Sigmoid colon (tissue), 7 donors: ENCODE measurements at places on chromosomes 7 and 10. TPM values are rescaled to one million over a fixed set of nuclear protein-coding genes. Genes with fewer than 3 reads are reported as not detected.

The GTF2IRD1 gene
- 17.1 TPM for total RNA-seq

DNA sequence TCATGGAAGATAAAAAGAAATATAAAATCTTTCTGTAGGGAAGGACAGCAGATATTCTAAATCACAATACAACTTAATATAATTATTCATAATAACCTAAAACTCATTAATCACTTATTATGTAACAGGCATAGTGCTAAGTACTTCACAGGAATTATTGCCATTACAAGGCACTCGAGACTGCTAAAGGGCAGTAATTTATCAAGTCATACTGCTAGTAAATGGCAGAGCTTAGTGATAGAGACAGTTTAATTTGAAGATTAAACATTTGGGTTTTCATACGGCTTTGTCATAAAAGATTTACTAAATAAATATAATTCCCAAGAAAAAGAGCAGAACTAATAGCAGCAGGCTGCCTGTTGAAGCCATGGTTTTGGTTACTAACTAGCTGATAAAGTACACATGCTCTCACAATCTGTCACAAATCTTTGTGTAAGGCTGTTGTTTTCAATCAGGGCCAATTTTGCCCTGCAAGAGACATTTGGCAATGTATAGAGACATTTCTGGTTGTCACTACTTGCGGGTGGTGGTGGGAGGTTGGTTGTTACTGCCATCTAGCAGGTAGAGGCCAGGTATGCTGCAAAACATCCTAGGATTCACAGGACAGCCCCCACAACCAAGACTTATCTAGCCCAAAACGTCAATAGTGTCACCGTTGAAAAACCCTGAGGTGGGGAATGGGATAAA lies 233.3 kb upstream of the CACNA2D1 start:
- no peaks in the 10 kb centered on the region for H3K27me3 ChIP-seq
- H3K36me3 ChIP-seq, result no peaks in the 10 kb centered on the region
- peaks cover 10% of the 10 kb centered on the region for H3K4me1 ChIP-seq
- no peak for DNase-seq
- H3K4me3 ChIP-seq, result no peak overlapping the region

- no peaks in the 10 kb centered on the region for H3K4me1 ChIP-seq
- no peak overlapping the region for H3K4me3 ChIP-seq
- H3K27me3 ChIP-seq, result no peaks in the 10 kb centered on the region
- peaks cover 41% of the 10 kb centered on the region for H3K36me3 ChIP-seq
- peak overlapping the region; percentile 31 for H3K27ac ChIP-seq
- DNase-seq, result no peak
Measured at GRCh38 chr7:140683657-140684056, 10.9 kb downstream of the ADCK2 start.

- no peak overlapping the region for H3K27ac ChIP-seq
- no peaks in the 10 kb centered on the region for H3K4me1 ChIP-seq
- peak; percentile 46 for DNase-seq
- no peak overlapping the region for H3K4me3 ChIP-seq
Measured at GRCh38 chr10:69641261-69641980, 11.4 kb downstream of the FAM241B start.

GRCh38 chr10:50503661-50504320 lies 120.0 kb downstream of the SGMS1 start:
- no peak for DNase-seq
- no peaks in the 10 kb centered on the region for H3K36me3 ChIP-seq
- H3K4me1 ChIP-seq, result peaks cover 7% of the 10 kb centered on the region
- no peak overlapping the region for H3K4me3 ChIP-seq

DNA sequence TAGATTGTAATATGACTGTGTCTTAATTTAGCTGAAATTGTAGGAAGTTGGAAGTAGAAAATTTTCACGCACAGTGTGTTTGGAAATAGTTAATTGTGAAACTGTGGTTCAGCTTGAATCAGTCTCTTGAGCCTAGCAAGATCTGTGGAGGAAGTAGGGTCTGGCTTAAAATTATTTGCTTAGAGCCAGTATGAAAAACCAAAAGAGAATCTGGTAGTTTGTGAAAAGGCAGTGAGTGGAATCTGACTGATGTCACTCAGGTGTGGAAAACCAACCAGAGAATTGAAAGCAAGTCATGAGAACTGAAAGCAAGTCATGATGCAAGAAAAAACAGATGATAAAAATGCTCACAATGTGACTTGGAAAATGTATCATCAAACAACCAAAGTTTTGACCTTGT lies 11.5 kb downstream of the LIPJ start:
- H3K27ac ChIP-seq, result no peak overlapping the region
- H3K4me1 ChIP-seq, result no peaks in the 10 kb centered on the region
- no peak for DNase-seq
- no peaks in the 10 kb centered on the region for H3K27me3 ChIP-seq

DNA sequence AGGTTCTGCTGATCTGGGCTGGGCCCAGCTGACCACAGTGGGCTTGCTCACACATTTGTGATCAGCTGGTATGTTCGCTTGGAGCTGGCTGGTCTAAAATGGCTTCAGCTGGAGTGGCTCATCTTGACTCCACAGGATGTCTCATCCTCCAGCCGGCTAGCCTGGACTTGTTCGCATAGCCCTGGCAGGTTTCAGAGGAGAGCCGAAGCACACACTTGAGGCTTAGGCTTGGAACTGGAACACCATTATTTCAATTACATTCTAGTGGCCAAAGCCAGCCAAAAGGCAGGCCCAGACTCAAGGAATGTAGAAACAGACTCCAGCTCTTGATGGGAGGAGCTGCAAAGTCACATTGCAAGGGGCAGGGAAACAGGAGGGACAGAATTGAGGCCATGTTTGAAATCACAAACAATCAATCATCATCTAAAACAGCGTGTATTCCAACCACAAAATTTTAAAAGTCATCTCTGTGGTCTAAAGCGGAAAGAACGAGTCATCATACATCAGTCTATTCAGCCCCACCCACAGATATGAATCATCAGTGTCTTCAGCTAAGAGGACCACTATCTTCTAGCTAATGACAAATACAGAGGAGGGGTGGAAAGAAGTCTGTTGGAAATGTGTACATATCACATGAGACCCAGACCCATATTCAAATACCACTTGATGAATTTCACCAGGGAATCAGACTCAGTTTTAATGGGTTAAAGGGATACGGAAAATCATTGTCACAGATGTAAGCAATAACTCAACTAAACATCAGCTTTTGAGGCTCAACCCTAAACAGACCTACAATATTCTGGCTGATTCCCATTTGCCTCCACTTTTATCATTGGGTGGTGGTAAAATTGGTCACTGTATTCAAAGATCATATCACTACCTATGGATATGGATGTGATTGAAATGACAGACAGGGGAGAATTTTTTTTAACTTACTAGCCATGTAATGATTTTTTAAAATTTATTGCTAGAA lies 139.0 kb upstream of the MKLN1 start:
- no peak overlapping the region for H3K27ac ChIP-seq
- H3K36me3 ChIP-seq, result no peaks in the 10 kb centered on the region
- peaks cover 8% of the 10 kb centered on the region for H3K4me1 ChIP-seq
- no peaks in the 10 kb centered on the region for H3K27me3 ChIP-seq
- no peak overlapping the region for H3K4me3 ChIP-seq
- peak; percentile 71 for DNase-seq

- no peaks in the 10 kb centered on the region for H3K27me3 ChIP-seq
- H3K4me1 ChIP-seq, result peaks cover 15% of the 10 kb centered on the region
- H3K27ac ChIP-seq, result no peak overlapping the region
- no peaks in the 10 kb centered on the region for H3K36me3 ChIP-seq
Measured at GRCh38 chr7:153943457-153943856, 108.7 kb upstream of the DPP6 start.
